ENCODE measurements at places on chromosomes 1 and 21. TPM values are rescaled to one million over a fixed set of nuclear protein-coding genes. Genes with fewer than 3 reads are reported as not detected.

EDN2 gene
- total RNA-seq: 0.28 TPM

CFHR3 gene
- total RNA-seq: not detected

TMIGD3 gene
- not detected for total RNA-seq

SH2D5 gene
- 3.8 TPM for total RNA-seq

TNNI3K gene
- total RNA-seq: not detected

ADCY10 gene
- 0.91 TPM for total RNA-seq
